ENCODE measurements at places on chromosomes 5 and 9.
A peak's percentile ranks its signal among the peaks of the same experiment; 100 is the strongest.

GRCh38 chr5:156598964-156599363, 251.1 kb upstream of the PPP1R2B start:
- DNase-seq: no peak

DNA sequence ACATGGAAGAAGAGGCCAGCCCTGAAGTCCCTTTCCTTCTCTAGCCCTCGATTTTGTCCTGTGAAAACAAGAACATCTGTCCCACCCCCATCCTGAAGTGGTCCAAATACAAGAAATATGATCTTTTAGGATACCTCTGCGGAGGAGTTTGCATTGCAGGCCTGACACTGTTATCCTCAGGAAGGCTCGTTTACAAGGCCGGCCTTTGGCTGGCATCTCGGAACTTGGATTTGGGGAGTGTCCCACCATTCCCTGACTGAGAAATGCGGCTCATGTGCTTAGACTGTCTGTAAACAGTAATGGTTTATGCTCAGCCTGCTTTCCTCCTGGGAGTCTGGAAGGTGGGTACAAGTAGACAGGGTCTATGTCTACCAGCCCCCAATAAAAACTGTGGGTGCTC, 26.4 kb downstream of the WHRN start:
- DNase-seq: no peak

DNA sequence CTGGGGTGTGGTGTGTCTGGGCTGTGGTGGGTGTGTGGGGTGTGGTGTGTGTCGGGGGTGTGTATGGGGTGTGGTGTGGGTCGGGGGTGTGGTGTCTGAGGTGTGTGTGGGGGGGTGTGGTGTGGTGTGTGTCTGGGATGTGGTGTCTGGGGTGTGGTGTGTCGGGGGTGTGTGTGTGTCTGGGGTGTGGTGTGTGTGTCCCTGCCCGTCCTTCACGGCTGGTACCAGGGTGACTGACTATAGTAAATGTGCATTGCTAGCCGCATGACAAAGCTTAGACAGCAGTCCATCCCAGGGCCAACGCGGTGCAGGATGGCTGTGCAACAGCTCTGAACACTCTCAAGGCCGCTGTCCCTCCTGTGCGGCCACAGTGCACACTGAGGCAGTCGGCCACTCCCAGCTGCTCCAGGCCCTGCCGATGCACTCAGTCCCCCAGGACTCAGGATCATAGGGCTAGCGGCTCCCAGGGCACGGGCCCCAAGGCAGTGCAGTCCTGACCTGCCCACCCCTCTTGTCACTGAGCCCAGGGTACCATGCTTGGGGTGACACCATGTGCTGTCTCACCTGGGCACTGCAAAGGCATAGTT, 54.0 kb downstream of the SECISBP2 start:
- no peak for DNase-seq

DNA sequence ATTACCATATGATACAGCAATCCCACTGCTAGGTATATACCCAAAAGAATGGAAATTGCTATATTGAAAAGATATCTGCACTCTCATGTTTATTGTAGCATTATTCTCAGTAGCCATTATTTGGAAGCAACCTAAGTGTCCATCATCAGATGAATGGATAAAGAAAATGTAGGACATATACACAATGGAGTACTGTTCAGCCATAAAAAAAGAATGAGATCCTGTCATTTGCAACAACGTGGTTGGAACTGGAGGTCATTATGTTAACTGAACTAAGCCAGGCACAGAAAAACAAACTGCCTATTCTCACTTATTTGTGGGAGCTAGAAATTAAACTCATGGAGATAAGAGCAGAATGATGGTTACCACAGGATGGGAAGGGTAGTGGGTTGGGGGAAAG, 63.1 kb upstream of the TTC23L start:
- no peak for DNase-seq

DNA sequence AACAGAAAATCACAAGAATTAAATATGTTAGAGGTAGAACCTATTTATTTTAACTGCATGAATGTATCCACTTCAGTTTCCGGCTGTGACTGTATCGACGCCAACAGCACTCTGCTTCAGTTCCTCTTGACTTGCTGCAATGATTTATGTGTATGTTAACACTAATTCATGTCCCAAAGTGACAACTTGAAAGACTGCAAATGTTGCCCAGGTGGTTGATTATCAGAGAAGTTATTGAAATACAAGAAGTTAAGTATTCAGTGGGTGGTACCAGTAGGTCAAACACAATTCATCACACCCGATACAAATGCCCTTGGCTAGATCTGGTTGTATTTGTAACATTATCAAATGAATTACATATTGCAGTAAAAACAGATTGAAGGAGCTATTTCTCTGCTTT, 622.7 kb upstream of the CDH18 start:
- DNase-seq: peak; percentile 92

DNA sequence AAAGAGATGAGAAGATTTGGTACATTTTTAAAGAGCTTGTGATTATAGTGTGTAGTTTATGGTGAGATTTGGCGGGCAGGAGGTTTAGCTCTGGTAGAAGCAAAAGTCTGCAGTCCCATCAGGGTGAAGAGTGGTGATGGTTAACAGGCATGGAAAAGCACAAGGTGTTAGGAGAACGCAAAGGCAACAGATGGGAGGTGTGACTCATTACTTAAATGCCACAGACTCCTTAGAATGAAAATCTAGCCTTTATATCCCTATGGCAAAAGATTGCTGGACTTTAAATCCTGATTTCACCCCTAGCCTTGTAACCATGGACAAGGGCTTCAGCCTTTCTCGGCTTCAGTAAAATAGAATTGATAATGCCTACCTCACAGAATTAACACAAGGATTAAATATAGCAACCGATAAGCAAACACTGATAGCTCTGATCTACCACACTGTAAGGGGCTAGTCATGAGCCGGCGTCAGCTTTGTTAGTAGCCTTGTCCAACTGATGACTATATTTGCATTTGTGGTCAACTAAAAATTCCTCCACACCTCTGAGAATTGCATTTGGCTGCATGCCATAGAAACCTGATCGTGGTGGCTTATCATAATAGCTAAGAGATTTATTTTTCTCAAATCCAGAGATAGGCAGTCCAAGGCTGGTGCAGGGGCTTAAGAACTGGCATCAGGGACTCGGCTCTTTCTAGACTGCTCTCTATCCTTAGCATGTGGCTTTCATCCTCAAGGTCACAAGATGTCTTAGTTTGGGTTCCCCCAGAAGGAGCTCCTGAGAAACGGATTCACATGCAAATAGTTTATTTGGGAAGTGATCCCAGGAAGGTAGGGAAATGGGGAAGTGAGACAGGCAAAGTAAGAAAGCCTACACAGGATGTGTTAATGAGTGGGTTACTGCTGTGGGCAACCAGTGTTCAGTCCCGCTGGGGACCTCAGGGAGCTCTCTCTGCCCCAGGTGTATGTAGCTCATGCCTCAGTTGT, 19.6 kb downstream of the MFAP3 start:
- DNase-seq: no peak

Measured in NCI-H2081 treated with DMSO at 0.1 percent for 48 hours (cell line).